ENCODE measurements at places on chromosomes 5 and 9.

GRCh38 chr5:73125289-73125688, 4.9 kb downstream of the TMEM171 start:
- no peak for DNase-seq

- no peak for DNase-seq
Measured at GRCh38 chr5:124289130-124289529, 457.3 kb downstream of the ZNF608 start.

DNA sequence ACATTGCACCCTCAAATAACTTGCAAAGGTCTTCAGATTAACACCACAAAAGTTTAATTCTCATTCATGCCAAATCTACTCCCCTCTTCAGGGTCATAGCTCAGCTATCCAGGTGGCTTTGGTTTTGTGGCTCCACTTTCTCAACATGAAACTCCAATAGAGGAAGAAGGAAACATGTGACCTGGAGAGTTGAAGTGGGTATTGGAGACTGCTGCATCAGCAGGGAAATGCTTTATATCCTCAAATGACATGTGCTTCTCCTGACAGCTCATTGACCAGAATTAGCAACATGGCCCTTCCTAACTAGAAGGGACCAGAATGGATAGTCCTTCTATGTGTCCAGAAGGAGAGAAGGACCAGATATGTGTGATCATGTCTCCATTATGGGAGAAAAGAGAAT, 73.6 kb downstream of the TLR4 start:
- no peak for DNase-seq

- no peak for DNase-seq
Measured at GRCh38 chr5:133196441-133197085, 144.8 kb downstream of the HSPA4 start.

- DNase-seq, result no peak
Measured at GRCh38 chr9:72537011-72537545, 15.7 kb downstream of the TMC1 start.

DNA sequence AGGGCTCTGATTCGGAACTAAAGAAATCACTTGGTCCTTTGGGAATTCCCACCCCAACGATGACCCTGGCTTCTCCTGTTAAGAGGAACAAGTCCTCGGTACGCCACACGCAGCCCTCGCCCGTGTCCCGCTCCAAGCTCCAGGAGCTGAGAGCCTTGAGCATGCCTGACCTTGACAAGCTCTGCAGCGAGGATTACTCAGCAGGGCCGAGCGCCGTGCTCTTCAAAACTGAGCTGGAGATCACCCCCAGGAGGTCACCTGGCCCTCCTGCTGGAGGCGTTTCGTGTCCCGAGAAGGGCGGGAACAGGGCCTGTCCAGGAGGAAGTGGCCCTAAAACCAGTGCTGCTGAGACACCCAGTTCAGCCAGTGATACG, 83.4 kb downstream of the GOLPH3 start:
- DNase-seq, result no peak

GRCh38 chr9:122320413-122320881, 50.4 kb upstream of the PTGS1 start:
- DNase-seq, result no peak

GRCh38 chr5:111364992-111365391, 140.8 kb downstream of the CAMK4 start:
- peak; percentile 35 for DNase-seq

GRCh38 chr9:112093870-112094216, 81.3 kb downstream of the SUSD1 start:
- DNase-seq, result no peak

- DNase-seq, result peak; percentile 7
Measured at GRCh38 chr9:35829764-35830096, 702 bp downstream of the TMEM8B start.

DNA sequence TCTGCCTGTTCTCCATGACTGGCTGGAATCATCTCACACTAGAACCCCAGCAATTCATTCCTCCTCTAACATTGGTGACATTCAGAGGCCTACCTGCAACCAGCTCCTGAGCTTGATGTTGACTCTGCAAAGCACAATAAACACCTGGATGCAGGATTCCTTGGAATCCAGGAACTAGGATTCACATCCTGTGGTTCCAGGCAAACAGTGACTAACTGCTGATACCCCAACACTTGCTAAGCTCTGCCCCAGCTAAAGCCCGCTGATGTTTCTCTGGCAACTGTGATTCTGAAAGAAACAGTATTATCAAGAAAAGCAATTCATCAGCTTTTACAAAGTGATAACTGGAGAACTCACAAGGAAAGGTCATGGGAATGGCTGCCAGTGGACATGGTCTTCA, 29.2 kb downstream of the SUSD1 start:
- no peak for DNase-seq

GRCh38 chr5:34913072-34913471, 2.2 kb downstream of the RAD1 start:
- peak; percentile 39 for DNase-seq

- no peak for DNase-seq
Measured at GRCh38 chr9:122122468-122122867, 29.4 kb upstream of the TTLL11 start.

DNA sequence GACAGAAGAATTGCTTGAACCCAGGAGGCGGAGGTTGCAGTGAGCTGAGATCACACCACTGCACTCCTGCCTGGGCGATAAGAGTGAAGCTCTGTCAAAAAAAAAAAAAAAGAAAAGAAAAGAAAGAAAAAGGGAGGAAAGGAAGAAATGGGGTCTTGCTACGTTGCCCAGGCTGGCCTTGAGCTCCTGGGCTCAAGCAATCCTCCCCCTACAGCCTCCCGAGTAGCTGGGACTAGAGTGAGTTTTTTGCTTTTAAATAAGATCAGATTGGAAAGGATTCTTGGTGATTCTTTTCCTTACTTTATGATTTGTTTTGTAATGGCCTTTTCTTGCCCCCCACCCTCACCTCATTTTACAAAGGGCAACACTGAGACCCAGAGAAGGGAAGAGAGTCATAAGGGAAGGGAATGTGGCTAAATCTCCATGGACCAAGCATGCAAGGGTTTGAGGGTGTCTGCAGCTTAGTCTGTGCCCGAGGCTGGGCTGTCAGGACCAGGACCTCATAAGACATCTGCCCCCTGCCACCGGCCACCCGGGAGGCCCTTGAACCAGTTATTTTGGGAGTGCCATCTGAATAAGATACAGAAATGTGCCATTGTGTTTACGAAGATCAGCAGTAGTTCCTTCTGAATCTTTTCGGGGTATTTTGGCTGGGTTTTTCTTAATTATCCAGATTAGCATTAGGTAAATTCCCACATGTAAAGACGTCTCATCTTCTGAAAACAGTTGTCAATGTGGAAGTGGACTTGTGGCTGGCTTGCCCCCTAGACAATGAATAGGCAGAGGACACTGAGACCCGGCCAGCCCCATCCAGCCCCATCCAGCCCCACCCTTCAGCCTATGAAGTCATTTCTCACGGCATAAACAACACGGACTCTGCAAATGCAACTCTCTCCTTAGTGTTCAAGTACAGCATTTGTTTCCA, 44.5 kb upstream of the GRHPR start:
- DNase-seq, result no peak

DNA sequence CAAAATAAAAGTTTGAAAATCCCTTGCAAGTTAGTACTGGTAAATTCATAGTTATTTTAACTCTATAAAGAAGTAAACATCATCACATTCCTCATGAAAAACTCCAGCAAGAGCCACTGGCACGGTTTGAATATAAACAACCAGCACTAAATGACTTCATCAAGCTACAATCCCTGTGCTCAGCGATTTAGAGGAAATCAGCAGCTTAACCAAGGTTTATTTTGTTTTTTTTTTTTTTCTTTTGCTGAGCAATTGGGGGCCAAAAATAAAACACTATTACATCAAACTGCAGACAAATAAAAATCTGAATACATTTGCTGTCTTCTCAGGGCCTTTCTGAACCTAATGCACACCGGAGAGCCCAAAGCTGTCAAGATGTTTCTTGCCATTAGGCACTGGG, 106.2 kb upstream of the SLC24A2 start:
- DNase-seq, result peak; percentile 46

DNA sequence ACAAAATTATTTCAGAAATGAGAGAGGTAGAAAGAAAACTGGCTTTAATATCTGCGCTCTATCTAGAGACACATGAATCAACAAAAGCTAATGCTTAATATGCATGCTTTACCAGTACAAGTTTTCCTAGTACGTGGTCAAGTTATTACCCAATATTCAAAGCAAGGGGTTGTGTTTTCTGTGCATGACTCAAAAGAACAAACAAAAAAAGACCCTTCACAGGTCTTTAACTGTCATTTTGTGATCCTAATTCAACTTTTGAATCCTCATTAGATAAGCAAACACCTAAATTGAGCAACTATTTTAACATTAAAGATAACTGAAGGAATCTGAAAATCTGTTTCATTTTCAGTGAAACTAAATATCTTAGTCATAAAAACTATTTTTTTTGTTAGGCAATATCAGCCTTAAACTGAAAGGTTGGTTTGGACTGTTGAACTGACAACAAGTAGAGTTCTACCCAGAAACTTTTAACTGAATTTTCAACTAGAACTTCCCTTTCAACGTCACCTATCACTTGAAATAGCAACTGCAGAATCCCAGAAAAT, 12.5 kb downstream of the ST8SIA4 start:
- no peak for DNase-seq

- no peak for DNase-seq
Measured at GRCh38 chr9:120947222-120947621, 20.6 kb upstream of the TRAF1 start.

GRCh38 chr5:99060306-99061261, 131.8 kb upstream of the CHD1 start:
- peak; percentile 67 for DNase-seq

All from fibroblast of skin of back (primary cell).